ENCODE measurements at places on chromosomes 7 and 10.

GRCh38 chr7:159211540-159212182 lies 67.0 kb upstream of the VIPR2 start:
- no peak for DNase-seq

GRCh38 chr7:3712841-3713240 lies 411.8 kb downstream of the SDK1 start:
- DNase-seq: no peak

DNA sequence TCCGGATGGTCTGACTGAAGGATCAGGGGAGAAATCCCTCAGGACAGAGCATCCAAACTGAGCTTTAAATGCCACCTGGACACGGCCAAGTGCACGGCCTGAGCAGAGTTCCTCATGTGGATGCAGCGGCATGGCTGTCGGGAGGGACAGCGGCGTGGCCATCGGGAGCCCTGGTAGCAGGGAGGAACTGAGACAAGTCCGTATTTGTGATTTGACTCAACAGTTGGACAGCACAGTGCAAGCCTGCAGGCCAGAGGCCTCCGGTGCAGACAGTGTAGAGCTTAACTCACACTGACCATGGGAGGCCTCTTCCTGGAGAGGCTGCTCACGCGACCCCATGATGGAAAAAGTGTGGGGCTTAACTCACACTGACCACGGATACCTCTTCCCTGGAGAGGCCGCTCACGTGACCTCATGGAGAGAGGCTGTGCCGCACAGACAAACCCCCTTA lies 207.4 kb downstream of the DIP2C start:
- DNase-seq: no peak

GRCh38 chr10:46239247-46239646 lies 47.5 kb upstream of the ANTXRL start:
- DNase-seq: no peak

GRCh38 chr7:99831595-99831994 lies 3.8 kb downstream of the CYP3A43 start:
- DNase-seq: no peak

Data from brain microvascular endothelial cell (primary cell).